ENCODE measurements at places on chromosomes 6 and 20.
A peak's percentile ranks its signal among the peaks of the same experiment; 100 is the strongest.

DNA sequence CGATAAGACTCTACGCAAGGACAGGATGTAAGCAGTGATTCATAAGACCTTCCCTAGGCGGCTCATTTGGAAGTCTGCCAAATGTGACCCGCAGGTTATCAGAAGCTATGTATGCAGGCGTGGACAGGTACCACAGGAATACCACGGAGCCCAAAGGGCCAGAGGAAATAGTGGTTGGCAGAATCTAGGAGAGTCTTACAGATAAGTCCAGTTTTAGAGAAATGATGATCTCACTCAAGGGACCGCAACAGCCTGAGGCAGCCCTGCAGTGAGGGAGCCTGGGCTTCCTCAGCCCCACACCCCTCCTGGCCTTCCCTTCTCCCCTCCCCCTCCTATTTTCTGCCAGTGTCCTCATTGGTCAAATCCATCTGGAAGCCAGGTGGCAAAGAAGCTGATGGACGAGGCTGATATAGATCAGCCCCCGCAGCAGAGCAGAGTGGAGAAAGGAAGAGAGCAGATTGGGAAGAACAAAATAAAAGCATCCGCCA is 110.6 kb downstream of the FNDC1 start:
- DNase-seq = no peak

DNA sequence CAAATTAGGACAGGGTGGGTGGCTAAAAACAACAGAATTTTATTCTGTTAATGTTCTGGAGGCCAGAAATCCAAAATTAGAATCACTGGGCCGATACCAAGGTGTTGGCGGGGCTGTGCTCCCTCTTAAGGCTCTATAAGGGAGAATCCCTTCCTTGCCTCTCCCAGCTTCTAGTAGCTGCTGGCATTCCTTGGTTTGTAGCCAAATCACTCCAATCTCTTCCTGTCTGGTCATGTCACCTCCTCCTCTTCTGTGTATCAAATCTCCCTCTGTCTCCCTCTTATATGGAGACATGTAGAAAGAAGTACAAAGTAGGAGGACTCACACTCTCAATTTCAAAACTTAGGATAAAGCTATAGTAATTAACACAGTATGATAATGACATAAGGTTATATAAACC is 102.9 kb upstream of the SIRPA start:
- DNase-seq = no peak

DNA sequence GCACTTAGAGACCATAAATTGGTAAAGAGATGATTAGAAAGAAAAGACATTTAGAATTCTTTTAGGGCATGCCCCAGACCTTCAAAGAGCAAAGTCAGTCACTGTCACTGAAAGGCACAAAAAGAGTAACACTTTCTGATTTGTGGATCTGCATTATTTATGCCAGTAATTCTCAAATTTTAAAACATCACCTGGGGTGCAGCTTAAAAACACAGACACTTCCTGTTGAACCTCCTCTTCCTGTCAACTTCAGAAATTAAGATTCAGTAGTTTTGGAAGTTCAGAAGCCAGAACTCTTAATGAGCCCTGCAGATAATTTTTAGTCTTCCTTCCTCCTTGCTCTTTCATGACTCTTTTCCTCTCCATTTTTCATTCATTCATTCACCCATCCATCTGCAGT is 137.5 kb downstream of the NRN1 start:
- no peak for DNase-seq

DNA sequence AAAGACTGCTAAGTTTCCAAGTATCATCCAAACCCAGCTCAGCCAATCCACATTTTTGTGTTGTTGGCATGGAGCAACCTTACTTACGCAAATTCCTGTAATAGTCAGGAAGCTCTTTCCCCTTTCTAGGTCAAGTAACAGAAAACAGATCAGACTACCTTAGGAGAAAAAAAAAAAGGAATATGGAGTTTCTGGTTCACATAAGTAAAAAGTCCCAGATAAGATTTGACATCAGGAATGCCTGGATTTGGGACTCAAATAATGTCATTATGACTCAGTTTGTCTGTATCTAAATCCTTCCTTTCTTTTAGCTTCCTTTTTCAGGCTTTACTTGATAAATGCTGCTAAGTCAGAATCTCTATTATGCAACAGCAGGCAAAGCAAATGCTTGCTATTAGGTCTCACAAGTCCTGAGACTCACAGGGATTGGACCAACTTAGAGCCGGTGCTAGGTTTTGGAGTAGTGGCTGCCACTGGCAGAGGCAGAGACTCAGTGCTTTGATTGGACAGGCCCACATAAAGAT is 44.5 kb downstream of the NCOA7 start:
- no peak for DNase-seq

DNA sequence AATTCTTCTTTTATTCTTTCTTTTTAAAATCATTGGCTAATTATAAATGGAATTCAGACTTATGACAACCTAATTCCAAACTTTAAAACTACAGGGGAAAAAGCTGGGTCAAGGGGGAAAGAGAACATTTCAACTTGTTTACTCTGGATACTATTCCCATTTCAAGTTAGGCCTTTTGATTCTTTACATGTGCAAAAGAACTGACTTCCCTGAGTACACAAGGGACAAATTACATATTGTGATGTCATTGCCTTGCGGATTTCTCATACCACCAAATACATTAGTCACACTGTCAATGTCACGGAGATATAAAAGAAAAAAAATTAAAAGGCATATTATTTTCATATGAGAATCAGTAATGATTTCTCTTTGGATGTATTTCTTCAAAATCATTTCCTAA is 96.5 kb upstream of the TBX18 start:
- DNase-seq = no peak

GRCh38 chr6:2353412-2354137 is 108.2 kb upstream of the GMDS start:
- peak; percentile 23 for DNase-seq

DNA sequence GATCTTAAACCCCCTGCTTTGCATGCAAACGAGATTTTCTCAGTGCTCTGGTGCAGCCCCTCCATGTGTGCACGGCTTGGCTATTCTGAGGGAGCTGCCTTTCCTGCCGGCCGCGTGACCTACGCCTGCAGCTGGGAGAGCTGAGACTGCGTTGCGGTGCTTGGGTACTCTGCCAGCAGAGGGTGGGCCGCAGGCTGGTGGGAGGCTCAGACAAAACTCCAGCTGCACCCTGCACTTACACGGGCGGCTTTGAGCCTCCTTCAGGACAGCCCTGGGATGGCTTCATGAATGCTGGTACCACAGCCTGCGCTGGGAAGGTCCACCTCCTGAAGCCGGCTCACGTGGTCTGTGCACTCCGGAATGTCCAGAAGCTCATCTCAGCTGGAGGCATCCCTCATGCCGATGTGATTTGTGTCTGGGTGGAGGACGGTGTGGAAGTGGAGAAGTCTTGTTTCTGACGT is 223.7 kb downstream of the DLL1 start:
- no peak for DNase-seq
